Mesothelial cell of epicardium (in vitro differentiated cells): ENCODE measurements at places on chromosomes 11 and 22. TPM values are rescaled to one million over a fixed set of nuclear protein-coding genes. Genes with fewer than 3 reads are reported as not detected.

The OR10A6 gene
- not detected in 3 replicates for total RNA-seq

DNA sequence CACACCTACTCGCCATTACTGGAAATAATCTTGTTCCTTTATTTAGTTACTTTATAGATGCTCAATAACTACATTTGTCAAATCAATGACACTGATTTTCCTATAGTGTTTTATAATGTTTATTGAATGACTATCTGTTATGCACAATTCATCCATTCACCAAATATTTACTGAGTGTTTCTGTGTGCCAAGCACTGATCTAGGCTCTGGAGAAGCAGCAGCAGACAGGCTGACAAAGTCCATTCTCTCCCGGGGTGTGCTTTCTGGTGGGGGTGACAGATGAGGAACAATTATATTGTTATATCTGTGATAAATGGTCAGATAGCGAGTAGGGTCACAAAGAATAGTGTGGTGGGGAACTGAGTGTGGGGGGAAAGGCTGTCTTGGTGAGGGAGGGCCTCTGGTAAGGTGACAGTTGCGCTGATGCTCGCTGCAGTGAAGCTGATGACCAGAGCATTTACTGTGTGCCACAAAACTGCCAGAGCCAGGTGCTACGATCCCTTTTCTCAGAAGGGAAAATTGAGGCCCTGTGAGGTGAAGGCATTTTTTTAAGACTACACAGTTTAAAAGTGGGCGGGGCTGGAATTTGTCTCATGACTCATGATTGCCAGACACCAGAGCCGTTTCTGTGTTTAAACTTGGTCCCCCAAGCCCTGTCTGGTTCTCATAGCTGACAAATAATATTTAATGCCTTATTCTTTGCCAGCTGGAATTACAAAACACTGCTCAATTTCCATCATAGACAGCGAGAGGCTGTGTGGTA lies 10.2 kb downstream of the PACS1 start:
- DNase-seq, result no peak

DNA sequence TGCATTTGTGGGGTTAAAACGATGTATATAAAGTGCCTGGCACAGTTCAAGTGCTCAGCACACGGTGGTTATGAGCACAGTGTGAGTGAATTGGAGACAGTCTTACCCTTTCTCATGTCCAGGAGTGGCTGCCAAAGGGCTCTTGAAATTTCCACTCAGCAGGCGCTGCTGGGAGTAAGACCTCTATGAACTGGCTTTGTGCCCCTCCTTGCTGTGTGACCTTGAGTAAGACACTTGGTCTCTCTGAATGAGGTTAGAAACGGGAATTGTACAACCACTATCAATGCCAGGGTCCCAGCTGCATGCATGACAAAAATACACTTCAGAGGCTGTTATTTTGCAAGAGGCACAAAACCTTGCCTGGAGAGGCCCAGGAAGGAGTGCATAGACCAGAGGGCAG lies 86.6 kb downstream of the TSPAN18 start:
- DNase-seq, result no peak

The MPZL2 gene
- 32.3 to 36.9 TPM (median 32.8 TPM) in 3 replicates for total RNA-seq

The ZNF143 gene
- 29.1 to 39.0 TPM (median 32.4 TPM) in 3 replicates for total RNA-seq

GRCh38 chr11:3109434-3109833 lies 52.2 kb upstream of the CARS1 start:
- DNase-seq, result no peak

DNA sequence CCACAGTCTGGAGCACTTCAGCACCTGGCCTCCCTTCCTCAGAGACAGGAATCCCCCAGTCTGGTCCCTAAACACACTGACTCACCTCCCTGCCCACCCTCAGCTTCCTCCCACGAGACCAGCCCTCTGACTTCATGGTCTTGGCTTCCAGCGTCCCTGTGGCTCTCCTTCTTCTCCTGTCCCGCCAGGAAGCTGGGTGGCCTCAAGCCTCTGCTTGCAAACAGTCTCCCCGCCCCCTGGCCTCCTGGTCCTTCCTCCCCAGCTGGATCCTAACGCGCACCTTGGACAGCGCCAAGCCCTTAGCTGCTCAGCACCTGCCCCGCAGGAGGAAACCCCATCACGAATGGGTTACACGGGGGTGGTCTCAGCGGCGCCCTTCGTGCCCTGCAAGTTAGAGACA lies 4.5 kb downstream of the NCF4 start:
- no peak for DNase-seq

GRCh38 chr11:2192435-2192834 lies 20.8 kb upstream of the TH start:
- no peak for DNase-seq

The NLRP14 gene
- total RNA-seq, result 0.51 to 0.58 TPM (median 0.54 TPM) in 3 replicates

The TMEM223 gene
- total RNA-seq, result 17.4 to 21.4 TPM (median 19.2 TPM) in 3 replicates

DNA sequence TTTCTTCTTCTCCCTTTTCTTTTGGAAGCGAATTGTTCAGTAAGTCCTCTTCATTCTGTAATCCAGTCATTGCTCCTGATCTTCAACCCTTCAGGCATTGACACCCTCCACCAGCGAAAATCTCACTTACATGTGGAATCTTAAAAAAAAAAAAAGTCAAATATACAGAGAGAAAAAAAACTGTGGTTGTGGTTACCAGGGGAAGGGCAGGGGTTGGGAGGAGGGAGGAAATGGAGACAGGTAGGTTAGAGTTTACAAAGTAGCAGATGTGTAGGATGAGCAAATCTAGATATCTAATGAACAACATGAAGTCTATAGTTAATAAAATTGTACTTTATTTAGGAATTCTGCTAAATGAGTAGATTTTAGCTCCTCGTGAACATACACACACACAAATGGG lies 17.7 kb upstream of the TMEM123 start:
- DNase-seq, result no peak

- no peak for DNase-seq
Observed at GRCh38 chr11:44716256-44716655, 10.5 kb upstream of the TSPAN18 start.

- DNase-seq, result no peak
Observed at GRCh38 chr11:75333022-75333806, 18.2 kb downstream of the ARRB1 start.

The UBQLN3 gene
- 0.63 to 1.2 TPM (median 0.71 TPM) in 3 replicates for total RNA-seq

DNA sequence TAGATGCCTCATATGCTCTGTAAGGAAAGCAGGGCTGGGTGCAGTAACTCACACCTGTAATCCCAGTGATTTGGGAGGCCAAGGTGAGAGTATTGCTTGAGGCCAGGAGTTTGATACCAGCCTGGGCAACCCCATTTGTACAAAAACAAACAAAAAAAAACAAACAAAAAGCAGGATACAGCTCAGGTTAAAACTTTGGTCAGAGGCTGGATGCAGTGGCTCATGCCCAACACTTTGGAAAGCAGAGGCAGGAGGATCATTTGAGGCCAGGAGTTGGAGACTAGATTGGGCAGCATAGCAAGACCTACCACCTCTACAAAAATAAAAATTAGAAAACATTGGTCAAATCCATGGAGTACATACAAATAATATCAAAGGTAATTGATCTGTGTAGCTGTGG lies 7.9 kb downstream of the CUL5 start:
- DNase-seq, result no peak

DNA sequence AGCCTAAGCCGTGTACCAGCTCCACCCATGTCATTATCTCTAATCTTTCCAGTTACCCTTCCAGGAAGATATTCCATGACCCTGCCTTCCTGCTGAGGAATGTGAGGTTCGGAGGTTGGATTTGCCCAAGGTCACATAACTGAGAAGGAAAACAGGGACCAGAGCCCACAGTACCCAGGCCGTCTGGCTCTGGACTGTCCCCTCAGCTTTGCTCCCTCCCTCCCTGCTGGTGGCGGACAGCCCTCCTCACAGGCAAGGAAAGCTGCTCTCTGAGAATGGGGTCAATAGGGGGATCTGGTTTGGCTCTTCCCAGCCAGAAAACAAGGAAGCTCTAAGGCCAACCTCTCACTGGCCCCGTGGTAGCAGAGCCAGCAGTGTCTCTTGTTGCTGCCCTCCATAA lies 63.3 kb downstream of the SYN3 start:
- DNase-seq, result no peak

GRCh38 chr11:78345450-78345849 lies 72.2 kb downstream of the GAB2 start:
- DNase-seq, result no peak

DNA sequence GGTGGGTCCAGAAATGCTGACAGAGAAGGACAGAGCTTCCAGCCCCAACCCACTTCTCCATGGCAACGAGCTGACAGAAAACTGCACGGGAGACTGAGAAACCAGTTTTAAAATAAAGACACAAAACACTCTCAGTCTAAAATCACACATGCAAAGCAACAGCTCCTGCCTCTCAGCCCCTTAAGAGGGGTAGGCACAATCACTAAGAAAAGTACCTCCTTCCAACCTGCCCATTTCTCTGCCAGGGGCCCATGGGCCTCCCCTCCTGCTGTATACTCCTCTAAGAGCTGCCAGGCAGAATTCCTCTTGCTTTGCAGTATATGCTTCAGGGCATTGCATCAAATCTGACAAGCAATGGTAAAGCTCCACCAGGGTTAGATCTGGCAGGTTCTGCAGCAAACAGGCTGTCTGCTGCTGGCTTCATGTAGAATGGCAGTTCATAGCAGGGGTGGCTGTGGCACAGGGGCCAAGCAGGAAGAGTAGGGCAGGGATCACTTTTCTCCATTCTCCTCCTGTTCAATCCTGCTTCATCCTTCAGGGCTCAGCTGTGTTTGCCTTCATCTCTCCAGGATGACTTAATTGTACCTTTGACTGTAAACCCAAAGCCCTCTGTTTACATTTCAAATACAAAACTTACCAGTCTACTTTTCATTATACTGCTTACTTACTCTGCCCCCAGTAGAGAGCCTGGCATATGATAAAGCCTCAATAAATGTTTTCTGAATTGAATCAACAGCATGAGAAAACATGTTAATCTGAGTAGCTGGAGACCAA lies 77.7 kb downstream of the KCNC1 start:
- no peak for DNase-seq

DNA sequence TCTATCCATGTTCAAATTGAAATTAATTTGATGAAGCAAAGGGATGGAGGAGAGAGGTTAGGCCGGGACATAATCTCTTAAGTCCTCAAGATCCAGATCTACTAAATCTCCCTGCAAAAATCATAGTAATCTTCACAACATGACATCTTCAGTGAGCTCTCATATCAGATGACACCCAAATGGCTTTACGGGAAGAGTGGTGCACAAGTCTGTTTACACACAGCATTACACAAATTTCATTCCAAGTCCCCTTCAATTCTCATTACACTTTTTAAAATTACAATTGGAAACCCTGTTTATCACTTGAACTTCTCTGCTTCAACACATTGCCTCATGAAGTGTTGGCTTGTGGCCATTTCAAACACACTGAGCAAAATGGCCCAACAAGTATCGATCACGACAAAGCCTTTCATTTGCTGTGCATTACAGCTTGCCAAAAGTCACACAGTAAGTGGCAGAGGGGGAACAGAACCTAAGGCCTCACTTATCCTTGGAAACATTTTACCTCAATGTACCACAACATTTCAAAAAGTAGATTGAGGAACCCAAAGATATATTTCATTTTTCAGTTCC lies 17.9 kb upstream of the TPH1 start:
- DNase-seq, result no peak

- no peak for DNase-seq
Observed at GRCh38 chr11:1009371-1009770, 27.1 kb downstream of the MUC6 start.

The GAB2 gene
- total RNA-seq, result 38.9 to 43.6 TPM (median 39.9 TPM) in 3 replicates

GRCh38 chr11:50088231-50088630 lies 55.6 kb downstream of the OR4C45 start:
- no peak for DNase-seq

GRCh38 chr11:1460396-1460985 lies 26.1 kb downstream of the MOB2 start:
- no peak for DNase-seq

The PDE2A gene
- total RNA-seq, result 0.63 to 1.4 TPM (median 1.1 TPM) in 3 replicates

The OR8B8 gene
- total RNA-seq, result not detected in 3 replicates
